T1000 (cell line): ENCODE measurements at places on chromosomes 7 and 10.

- no peak for DNase-seq
Observed at GRCh38 chr7:156257904-156258303, 382.7 kb upstream of the RNF32 start.

DNA sequence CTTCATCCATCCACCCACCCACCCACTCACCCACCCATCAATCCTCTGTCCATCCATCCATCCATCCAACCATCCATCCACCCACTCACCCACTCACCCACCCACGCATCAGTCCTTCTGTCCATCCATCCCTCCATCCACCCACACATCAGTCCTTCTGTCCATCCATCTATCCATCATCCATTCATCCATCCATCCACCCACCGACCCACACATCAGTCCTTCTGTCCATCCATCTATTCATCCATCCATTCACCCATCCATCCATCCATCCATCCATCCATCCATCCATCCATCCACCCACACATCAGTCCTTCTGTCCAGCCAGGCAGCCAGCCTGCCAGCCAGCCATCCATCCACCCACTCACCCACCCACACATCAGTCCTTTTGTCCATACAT lies 15.8 kb upstream of the GRIFIN start:
- no peak for DNase-seq

GRCh38 chr10:74585231-74586087 lies 240.9 kb upstream of the KAT6B start:
- no peak for DNase-seq

GRCh38 chr7:80147543-80148391 lies 13.1 kb downstream of the GNAI1 start:
- no peak for DNase-seq

DNA sequence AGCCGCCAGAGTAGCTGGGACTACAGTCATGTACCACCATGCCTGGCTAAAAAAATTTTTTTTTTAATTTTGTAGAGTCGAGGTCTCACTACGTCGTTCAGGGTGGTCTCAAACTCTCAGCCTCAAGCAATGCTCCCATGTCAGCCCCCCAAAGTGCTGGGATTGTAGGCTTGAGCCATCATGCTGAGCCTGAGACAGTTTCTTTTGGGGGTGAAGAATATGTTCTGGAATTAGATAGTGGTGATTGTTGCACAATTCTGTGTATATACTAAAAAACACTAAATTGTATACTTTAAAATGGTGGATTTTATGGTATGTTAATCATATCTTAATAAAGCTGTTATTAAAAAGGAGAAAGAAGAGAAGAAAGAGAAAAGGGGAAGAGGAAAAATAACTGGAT lies 1.5 kb downstream of the CUZD1 start:
- DNase-seq = no peak

DNA sequence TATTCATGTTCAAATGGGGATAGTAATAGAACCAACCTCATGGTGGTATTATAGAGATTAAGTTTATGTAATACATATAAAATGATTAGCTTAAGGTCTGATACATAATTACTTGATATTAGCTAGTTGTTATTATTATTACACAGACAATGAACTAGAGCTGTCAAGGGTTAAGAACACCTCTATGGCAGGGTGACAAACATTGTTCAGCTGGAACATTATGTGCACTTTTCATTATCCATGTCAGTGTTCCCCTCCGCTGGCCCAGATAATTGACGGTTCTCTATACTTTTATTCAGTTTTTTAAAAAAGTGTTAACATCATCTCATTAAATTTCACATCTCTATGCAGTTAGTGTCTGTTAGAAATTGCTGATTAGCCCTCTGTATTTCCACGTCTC lies 142.1 kb downstream of the CDK14 start:
- no peak for DNase-seq

DNA sequence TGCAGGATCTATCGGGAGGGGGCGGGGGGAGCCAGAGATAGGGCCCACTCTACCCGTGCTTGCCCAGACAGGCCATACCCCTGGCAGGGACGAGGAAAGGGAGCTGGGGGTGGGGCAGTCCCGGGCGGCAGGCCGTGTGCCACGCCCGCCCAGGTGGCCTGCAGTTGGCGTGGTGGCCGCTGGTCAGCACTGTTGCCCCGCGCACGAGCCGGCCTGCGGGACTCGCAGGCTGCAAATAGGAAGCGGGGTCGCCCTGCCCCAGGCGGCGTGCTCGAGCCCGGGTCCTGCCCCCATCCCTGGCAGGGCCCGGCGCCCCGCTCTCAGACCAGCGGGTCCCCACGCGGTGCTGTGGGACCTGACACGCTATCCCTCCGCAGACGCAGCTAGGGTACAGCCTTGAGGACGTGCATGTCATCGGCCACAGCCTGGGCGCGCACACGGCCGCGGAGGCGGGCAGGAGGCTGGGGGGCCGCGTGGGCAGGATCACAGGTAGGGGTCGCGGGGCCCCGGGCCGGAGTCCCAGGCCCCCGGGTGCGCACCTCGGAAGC lies 6.7 kb downstream of the PNLIPRP2 start:
- no peak for DNase-seq

GRCh38 chr10:79342811-79343561 lies 4.3 kb upstream of the PPIF start:
- DNase-seq = no peak

- DNase-seq = no peak
Observed at GRCh38 chr10:125782616-125783015, 7.0 kb upstream of the MMP21 start.

DNA sequence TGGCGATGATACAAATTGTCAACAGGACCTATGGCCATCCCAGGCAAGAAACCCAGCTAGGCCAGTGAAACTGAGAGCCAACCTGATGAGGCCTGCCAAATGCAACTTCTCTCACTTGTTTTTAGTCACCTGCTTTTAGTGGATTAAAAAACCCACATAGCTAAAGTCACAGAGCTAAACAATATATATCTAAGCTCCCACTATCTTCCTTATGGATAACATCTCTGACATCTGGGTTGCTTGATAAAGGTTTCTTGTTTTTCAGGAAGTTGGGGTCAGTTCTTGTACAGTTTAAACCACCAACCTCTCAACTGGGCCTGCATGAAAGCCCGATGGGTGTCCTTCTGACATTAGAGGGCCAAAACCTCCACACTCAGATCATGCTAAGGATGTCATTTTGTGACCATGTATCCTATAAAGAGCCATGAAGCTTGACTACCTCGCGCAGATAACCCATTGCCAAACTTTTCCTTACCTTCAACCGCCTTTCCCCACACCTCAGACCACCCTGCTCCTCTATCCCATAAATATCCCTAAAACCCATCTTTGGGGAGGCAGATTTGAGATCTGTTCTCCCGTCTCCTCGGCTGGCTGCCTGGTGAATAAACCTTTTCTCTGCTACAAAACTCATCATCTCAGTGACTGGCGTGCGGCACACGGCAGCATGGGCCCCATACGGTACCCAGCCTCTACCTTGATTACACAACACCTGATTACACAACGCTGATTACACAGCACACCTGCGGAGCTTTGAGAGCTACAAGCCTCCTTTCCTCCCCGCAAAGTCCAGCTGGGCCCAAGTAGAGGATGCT lies 797 bp upstream of the STMP1 start:
- no peak for DNase-seq

DNA sequence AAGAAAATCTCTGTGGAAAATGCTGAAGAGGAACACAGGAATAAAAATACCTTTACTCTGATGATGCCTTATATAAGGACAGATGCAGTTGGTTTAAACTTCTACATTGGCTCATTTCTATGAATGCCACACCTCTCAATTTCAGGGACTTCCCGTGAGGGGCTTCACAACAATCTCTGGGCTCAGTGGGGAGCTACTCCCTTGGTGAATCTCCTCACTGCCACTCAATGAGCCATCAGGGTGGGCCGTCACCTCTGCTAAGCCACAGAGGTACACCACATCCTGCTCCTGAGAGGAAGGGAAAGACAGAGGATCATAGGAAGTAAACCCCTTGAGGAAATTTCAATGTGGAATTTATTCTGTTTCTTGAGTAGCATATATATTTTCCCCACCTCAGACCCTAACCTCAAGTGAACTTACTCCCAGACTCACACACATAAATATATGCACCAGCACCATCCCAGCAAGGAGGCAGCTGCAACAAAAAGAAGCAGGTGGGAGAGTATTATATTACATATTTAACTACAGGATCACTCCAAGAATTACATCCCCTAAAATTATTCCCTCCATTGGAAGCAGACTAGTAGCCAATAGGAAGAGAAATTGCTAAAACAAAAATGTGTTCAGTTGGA lies 63.3 kb upstream of the PRSS1 start:
- DNase-seq = no peak

DNA sequence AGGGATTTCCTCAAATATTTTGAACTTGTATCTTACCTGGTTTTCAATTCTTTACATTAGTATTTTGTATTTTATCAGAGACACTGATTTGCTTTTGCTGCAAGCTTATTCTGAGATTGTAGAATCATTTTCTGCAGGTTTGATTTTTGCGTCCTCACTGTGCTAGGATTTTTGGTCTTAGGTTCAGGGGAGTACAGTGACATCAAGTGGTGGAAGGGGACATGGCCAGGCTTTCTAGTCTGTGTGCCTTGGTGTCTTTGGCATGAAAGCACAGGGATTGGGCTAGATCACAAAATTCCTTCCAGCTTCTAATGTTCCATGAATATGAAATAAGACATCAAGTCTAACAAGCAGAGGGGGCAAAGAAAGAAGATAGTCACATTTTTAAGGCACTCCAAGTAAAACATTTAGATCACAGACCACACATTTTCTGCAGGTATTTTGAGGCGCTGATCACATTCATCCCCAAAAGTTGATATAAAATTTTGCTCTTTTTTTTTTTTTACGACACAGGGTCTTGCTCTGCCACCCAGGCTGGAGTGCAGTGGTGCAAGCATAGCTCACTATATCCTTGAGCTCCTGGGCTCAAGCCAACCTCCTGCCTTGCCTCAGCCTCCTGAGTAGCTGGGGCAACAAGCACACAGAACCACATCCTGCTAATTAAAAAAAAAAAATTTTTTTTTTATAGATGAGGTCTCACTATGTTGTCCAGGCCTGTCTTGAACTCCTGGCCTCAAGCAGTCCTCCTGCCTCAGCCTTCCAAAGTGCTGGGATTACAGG lies 124.4 kb downstream of the PON1 start:
- DNase-seq = no peak

GRCh38 chr10:1625731-1626130 lies 111.6 kb downstream of the ADARB2 start:
- DNase-seq = no peak

DNA sequence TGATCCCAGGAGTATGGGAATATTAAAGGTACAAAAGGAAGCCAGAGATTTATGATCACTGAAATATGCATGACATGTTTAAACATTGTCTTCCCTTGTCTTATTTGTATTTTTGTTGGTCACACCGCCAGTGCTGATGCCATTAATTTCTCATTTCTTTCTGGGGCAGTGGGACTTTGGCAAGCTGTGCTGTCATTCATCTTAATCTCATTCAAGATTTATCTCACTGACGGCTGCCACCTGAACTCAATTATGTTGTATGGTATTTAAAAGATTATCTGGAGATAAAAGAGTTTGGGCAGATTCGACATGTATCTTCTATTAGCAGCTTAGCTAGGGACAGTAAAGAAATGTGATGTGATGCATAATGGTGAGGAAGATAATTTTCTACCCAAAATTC lies 284.9 kb upstream of the PLXDC2 start:
- no peak for DNase-seq

DNA sequence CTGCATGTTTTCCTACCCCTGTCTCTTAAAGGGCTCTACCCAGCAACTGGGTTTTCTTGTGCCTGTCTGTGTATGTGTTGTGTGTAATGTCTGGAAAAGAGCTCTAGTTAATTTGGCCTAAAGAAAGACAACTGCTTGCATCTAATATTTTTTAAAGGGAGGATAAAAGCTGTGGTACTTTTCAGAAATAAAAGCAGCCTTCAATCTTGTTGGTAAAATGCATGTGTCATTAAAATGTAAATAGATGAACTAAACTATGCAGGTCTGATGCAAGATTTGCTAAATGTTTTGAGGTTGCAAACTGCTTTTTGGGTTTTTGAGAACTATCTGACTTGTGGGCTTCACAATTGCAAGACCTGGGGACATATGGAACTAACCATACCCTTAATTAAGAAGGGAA lies 445.3 kb downstream of the HTR7 start:
- DNase-seq = no peak

GRCh38 chr7:2650451-2650850 lies 18.7 kb downstream of the TTYH3 start:
- no peak for DNase-seq

DNA sequence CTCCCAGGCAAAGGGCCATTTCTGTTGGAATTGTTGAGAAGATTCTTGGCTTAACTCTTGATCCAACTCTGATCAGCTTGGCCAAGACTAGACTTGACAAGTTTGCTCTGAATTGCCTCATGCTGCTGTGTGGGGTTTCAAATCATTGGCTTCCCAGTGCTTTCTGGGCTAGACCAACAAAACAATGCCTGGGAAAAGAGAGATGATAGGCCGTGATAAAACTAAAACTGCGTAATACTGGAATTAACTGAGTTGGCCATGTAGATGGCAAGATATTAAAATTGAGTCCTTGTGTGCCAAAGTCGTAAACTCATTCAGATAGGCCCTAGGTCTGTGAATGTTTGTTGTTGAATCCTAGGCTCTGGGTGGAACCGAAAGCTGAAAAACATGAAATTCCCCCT lies 222.6 kb downstream of the MGMT start:
- DNase-seq = no peak

GRCh38 chr10:61744469-61744868 lies 81.7 kb downstream of the CABCOCO1 start:
- no peak for DNase-seq

GRCh38 chr10:19895500-19895899 lies 79.3 kb downstream of the PLXDC2 start:
- no peak for DNase-seq

GRCh38 chr7:136530831-136531230 lies 337.6 kb upstream of the CHRM2 start:
- DNase-seq = no peak

DNA sequence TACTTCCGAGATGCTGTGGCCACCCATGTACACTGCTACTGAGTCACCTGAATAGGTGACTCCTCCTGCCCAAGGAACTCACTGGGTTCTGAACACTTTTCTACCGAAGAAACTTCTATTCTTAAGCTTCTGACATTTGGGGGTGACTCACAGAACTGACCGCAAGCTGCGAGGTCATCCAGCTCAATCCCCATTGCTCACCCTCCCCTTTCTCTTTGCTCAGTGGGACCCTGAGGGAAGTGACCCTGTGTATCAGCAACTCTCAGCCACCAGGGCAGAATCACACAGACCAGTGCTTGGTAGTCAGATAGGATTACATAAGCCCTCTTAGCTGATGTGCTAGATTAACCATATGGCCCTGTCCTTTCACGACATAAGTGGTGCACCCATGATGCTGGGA lies 46.3 kb downstream of the INSYN2A start:
- peak; percentile 12 for DNase-seq

GRCh38 chr7:127885222-127885772 lies 145.9 kb downstream of the LRRC4 start:
- DNase-seq = no peak

DNA sequence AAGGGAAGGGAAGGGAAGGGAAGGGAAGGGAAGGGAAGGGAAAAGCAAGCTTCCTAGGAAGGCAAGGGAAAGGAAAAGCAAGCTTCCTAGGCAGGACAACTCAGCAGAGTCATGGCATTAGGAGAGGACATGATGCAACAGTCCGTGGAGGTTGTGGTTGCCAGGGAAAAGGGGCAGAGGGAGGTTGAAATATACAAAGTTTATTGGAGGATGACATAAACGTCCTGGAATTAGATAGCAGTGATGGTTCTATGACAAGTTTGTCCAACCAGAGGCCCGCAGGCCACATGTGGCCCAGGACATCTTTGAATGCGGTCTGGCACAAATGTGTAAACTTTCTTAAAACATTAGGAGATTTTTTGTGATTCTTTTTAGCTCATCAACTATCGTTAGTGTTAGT lies 59.8 kb upstream of the OPN4 start:
- DNase-seq = peak; percentile 81

- DNase-seq = no peak
Observed at GRCh38 chr10:133365461-133366129, 7.6 kb downstream of the ECHS1 start.
